ENCODE measurements at places on chromosomes 7 and 10.

GRCh38 chr10:1309617-1310270, 253.6 kb downstream of the WDR37 start:
- H3K4me1 ChIP-seq = no peaks in the 10 kb centered on the region
- DNase-seq = no peak
- no peaks in the 10 kb centered on the region for H3K36me3 ChIP-seq
- no peak overlapping the region for H3K27ac ChIP-seq

DNA sequence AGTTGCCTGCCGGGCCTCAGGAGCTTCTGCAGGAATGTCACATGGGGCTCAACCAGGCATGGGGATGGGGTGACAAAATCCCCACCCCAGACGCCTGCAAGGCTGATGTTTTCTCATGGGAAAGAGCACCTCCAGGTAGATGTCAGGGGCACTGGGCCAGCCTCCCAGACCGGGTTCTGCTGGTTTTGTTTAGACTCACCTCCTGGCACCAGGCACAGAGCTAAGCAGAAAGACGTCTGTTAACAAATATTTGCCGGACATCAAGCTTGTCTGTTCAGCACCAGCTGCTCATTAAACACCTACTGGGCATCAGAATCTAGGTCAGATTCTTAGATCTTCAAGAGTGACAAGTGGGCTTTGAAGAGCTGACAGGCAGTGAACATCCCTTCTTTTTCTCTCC, 34.9 kb upstream of the TCERG1L start:
- no peak for DNase-seq
- no peak overlapping the region for H3K27ac ChIP-seq
- no peak overlapping the region for H3K4me3 ChIP-seq
- peaks cover 9% of the 10 kb centered on the region for H3K27me3 ChIP-seq
- no peaks in the 10 kb centered on the region for H3K36me3 ChIP-seq

GRCh38 chr10:63480237-63480636, 14.5 kb upstream of the JMJD1C start:
- H3K4me3 ChIP-seq = no peak overlapping the region
- H3K27ac ChIP-seq = no peak overlapping the region
- no peaks in the 10 kb centered on the region for H3K27me3 ChIP-seq
- DNase-seq = no peak
- peaks cover 18% of the 10 kb centered on the region for H3K4me1 ChIP-seq
- H3K36me3 ChIP-seq = no peaks in the 10 kb centered on the region

GRCh38 chr10:108521827-108522492, 1357.5 kb upstream of the SORCS1 start:
- no peak overlapping the region for H3K4me3 ChIP-seq
- H3K27me3 ChIP-seq = no peaks in the 10 kb centered on the region
- no peak for DNase-seq
- H3K36me3 ChIP-seq = no peaks in the 10 kb centered on the region
- H3K27ac ChIP-seq = no peak overlapping the region

GRCh38 chr7:27714831-27715444, 25.0 kb upstream of the TAX1BP1 start:
- peaks cover 3% of the 10 kb centered on the region for H3K27me3 ChIP-seq
- H3K36me3 ChIP-seq = no peaks in the 10 kb centered on the region
- no peak for DNase-seq
- H3K4me1 ChIP-seq = no peaks in the 10 kb centered on the region
- H3K4me3 ChIP-seq = no peak overlapping the region
- no peak overlapping the region for H3K27ac ChIP-seq
